ENCODE measurements at places on chromosomes 7 and 10.
A peak's percentile ranks its signal among the peaks of the same experiment; 100 is the strongest.

- no peaks in the 10 kb centered on the region for H3K4me1 ChIP-seq
- H3K27me3 ChIP-seq, result no peaks in the 10 kb centered on the region
- no peak overlapping the region for H3K4me3 ChIP-seq
- no peak overlapping the region for H3K27ac ChIP-seq
- no peak for DNase-seq
Observed at GRCh38 chr7:103632972-103633371, 187.0 kb upstream of the SLC26A5 start.

- H3K36me3 ChIP-seq, result no peaks in the 10 kb centered on the region
- H3K4me3 ChIP-seq, result no peak overlapping the region
- no peak overlapping the region for H3K27ac ChIP-seq
- no peaks in the 10 kb centered on the region for H3K4me1 ChIP-seq
- no peaks in the 10 kb centered on the region for H3K27me3 ChIP-seq
Observed at GRCh38 chr7:115869801-115870200, 160.8 kb downstream of the TFEC start.

DNA sequence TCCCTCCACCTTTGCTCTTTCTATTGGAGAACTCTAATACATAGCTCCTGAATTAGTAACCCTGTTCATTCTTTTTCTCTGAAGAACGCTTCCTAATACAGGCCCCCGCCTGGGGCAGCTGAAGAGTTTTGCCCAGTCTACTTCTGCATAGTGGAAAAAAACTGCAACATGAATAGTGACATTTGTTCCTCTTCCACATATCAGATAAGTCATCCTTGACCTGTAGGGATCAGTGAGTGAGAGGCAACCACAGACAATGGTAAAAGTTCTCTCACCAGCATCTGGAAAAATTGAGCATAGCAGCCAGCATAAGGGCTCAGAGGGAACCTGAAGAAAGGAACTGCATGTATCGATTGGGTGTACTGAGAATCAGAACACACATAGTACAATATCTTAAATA lies 262.0 kb downstream of the STK31 start:
- H3K4me3 ChIP-seq, result no peak overlapping the region
- DNase-seq, result no peak

- no peaks in the 10 kb centered on the region for H3K36me3 ChIP-seq
- no peaks in the 10 kb centered on the region for H3K27me3 ChIP-seq
- H3K4me3 ChIP-seq, result no peak overlapping the region
- no peak for DNase-seq
Observed at GRCh38 chr7:84372712-84373111, 178.1 kb upstream of the SEMA3A start.

DNA sequence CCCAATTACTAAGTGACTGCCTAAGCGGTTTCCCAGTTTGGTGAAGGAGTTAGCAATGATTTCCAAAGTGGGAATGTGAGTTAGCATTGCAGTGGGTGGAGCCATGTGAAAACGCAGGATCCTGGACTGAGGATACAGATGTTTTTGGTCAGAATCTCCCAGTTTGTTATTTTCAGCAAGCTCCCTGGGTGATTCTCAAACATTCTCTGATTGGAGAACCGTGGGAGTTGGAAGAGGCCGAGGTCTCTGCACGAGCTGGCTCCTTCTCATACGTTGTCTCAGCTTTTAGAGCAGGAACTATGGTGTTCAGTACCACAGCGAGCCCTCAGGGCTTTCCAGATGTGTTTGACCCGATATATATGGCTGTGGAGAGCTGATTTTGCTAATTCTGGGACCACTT lies 396.5 kb upstream of the NPVF start:
- DNase-seq, result no peak
- H3K27ac ChIP-seq, result no peak overlapping the region
- peaks cover 2% of the 10 kb centered on the region for H3K27me3 ChIP-seq
- H3K4me3 ChIP-seq, result no peak overlapping the region
- no peaks in the 10 kb centered on the region for H3K36me3 ChIP-seq

DNA sequence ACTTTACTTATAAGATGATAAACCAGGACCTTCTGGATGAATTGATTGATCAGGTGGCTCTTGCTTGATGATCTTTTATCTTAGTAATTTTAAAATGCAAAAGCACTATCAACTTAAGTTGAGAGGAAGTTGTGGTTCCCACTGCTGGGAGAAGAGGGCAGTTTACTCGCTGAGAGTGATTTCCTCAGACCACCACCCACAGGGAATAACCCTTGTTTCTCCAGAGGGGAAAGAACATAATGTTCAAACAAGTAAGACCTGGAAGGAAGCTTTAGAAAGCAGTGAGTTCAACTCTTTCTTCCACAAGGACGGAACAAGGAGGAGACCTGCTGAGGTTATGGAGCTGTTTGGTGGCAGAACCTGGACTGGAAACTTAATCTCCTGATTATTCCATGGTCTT lies 138.7 kb downstream of the FAM204A start:
- no peaks in the 10 kb centered on the region for H3K4me1 ChIP-seq
- no peak overlapping the region for H3K27ac ChIP-seq
- no peak for DNase-seq
- H3K4me3 ChIP-seq, result no peak overlapping the region
- H3K27me3 ChIP-seq, result no peaks in the 10 kb centered on the region

- H3K27me3 ChIP-seq, result no peaks in the 10 kb centered on the region
- H3K36me3 ChIP-seq, result no peaks in the 10 kb centered on the region
- H3K27ac ChIP-seq, result no peak overlapping the region
- H3K4me3 ChIP-seq, result no peak overlapping the region
Observed at GRCh38 chr10:84608126-84608525, 279.7 kb downstream of the CCSER2 start.

DNA sequence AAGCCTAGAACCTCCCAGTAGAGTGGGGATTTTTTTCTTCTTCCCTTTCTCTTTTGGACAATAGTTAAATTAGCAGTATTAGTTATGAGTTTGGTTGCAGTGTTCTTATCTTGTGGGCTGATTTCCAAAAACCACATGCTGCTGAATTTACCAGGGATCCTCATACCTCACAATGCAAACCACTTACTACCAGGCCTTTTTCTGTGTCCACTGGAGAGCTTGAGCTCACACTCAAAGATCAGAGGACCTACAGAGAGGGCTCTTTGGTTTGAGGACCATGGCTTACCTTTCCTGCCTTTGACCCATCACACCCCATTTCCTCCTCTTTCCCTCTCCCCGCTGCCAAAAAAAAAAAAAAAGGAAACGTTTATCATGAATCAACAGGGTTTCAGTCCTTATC lies 5.4 kb downstream of the OPN1SW start:
- peaks cover 3% of the 10 kb centered on the region for H3K27me3 ChIP-seq
- H3K4me3 ChIP-seq, result no peak overlapping the region
- H3K36me3 ChIP-seq, result peaks cover 46% of the 10 kb centered on the region

DNA sequence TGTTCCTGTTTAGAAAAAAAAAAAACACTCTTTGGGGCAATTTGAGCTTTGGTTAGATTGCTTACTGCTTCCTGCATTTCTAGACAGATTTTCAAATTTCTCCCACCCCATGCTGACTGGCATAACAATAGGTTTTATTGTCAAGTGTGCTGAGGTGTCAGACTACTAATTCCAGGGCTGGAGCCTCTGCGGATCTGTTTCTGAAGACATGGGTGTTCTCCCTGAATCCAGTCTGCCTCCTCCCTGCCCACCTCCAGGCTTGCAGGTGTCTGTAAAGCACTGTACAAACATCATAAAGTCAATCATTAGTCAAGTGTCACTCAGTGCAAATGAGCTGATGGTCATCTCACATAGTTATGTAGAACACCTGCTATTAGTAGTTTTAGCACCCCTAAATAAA lies 292.4 kb downstream of the GATA3 start:
- H3K4me1 ChIP-seq, result peaks cover 10% of the 10 kb centered on the region
- H3K27ac ChIP-seq, result no peak overlapping the region
- no peaks in the 10 kb centered on the region for H3K36me3 ChIP-seq

GRCh38 chr7:32462977-32463376 lies 27.2 kb downstream of the LSM5 start:
- peaks cover 4% of the 10 kb centered on the region for H3K4me1 ChIP-seq
- no peaks in the 10 kb centered on the region for H3K27me3 ChIP-seq
- no peak overlapping the region for H3K27ac ChIP-seq

- H3K4me3 ChIP-seq, result no peak overlapping the region
- peaks cover 4% of the 10 kb centered on the region for H3K4me1 ChIP-seq
- H3K36me3 ChIP-seq, result no peaks in the 10 kb centered on the region
- DNase-seq, result no peak
- no peak overlapping the region for H3K27ac ChIP-seq
- peaks cover 4% of the 10 kb centered on the region for H3K27me3 ChIP-seq
Observed at GRCh38 chr7:90701771-90702170, 105.7 kb downstream of the CDK14 start.

DNA sequence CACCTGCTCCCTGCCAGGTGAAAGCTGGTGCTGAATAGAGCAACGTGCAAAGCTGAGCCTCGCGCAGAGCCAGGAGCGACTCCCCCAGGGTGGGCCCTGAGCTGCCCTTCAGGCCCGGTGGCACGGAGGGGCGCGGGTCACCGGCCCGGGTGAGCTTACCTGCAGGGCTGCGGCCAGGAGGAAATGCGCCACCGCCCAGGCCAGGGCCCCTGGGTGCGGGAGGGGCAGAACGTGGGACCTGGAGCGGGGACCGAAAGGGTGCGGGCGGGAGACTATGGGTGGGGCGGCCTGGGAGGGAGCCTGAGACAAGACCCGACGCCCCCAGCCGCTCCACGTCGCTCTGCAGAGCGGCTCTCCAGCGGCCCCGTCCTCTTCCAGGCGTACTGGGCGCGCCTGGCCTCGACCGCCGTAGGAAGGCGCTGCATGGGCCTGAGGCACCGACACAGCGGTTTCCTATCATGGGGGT lies 122.1 kb downstream of the BTAF1 start:
- no peak overlapping the region for H3K4me3 ChIP-seq
- H3K27ac ChIP-seq, result no peak overlapping the region
- H3K4me1 ChIP-seq, result peaks cover 4% of the 10 kb centered on the region

DNA sequence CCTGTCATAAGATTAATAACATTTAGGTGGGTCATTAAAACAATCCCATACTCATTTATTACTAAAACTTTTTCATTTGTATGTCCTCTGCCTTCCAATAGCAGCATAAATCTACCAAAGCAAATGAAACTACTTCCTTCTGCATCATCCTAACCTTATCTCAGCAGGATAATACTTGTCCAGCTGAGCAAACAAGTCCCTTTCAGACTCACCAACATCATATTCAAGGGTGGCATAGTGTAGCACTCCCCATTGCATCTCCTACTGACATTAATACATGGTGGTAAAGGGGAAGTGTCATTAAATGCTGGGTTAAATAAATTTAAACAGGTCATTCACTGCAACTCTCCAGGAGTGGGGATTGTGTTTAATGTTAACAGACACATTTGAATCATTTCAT lies 3.4 kb upstream of the MINDY3 start:
- H3K4me1 ChIP-seq, result peaks cover 16% of the 10 kb centered on the region
- peaks cover 3% of the 10 kb centered on the region for H3K27me3 ChIP-seq
- H3K36me3 ChIP-seq, result no peaks in the 10 kb centered on the region
- DNase-seq, result no peak
- H3K27ac ChIP-seq, result no peak overlapping the region
- no peak overlapping the region for H3K4me3 ChIP-seq

DNA sequence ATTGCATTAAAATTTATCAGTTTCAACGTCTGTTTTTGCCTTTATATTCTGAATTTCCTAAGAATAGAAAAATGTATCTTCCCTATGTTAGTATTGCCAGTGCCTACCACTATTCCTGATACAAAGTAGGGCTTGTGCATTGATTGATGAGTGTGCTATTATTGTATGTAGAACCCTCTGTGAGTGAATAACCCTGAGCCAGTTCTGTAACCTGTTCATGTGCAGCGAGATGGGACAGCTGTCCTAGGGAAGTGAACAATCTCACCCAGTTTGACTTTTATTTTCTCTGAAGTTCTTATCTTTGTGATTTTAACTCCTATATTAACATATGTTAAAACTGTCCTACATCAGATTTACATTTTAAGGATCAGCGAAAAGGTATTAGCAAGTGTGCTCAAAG lies 178.4 kb upstream of the ADO start:
- DNase-seq, result no peak
- H3K4me1 ChIP-seq, result peaks cover 5% of the 10 kb centered on the region
- H3K27ac ChIP-seq, result no peak overlapping the region
- H3K36me3 ChIP-seq, result no peaks in the 10 kb centered on the region
- H3K4me3 ChIP-seq, result no peak overlapping the region

- H3K36me3 ChIP-seq, result no peaks in the 10 kb centered on the region
- H3K4me1 ChIP-seq, result no peaks in the 10 kb centered on the region
- no peak overlapping the region for H3K27ac ChIP-seq
- DNase-seq, result no peak
Observed at GRCh38 chr10:105797234-105797890, 1156.3 kb downstream of the SORCS3 start.

- H3K4me1 ChIP-seq, result peaks cover 7% of the 10 kb centered on the region
- DNase-seq, result no peak
- H3K27me3 ChIP-seq, result peaks cover 2% of the 10 kb centered on the region
Observed at GRCh38 chr7:45911311-45911710, 9.8 kb downstream of the IGFBP3 start.

DNA sequence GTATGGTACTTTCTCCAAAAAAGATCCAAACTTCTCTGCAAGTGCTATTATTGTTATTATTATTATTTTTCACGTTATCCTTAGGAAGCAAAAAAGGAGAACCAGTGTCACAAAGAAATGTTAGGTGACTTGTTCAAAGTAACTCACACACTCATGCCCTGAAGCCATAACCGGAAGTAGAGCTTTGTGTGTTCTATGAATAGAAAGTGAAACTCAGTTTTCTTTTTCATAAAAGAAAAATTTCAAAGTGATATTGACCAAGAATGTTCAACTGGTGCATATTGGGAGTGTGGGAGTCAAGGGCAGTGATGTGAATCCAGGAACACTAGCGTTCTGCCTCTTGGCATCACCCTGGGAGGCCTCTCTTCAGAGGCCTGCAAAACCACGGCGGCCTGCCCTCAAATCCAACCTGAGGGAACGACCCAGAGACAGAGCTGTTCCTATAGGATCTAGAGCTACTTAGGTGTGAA lies 106.1 kb downstream of the PRKCQ start:
- H3K27me3 ChIP-seq, result no peaks in the 10 kb centered on the region
- H3K4me1 ChIP-seq, result peaks cover 31% of the 10 kb centered on the region
- DNase-seq, result no peak
- peaks cover 31% of the 10 kb centered on the region for H3K36me3 ChIP-seq
- H3K4me3 ChIP-seq, result no peak overlapping the region
- H3K27ac ChIP-seq, result peak overlapping the region; percentile 80

GRCh38 chr10:7667262-7668141 lies 736 bp upstream of the ITIH5 start:
- H3K27ac ChIP-seq, result no peak overlapping the region
- no peaks in the 10 kb centered on the region for H3K36me3 ChIP-seq
- H3K4me3 ChIP-seq, result peak overlapping the region; percentile 63
- H3K27me3 ChIP-seq, result peaks cover 14% of the 10 kb centered on the region
- peak; percentile 8 for DNase-seq

DNA sequence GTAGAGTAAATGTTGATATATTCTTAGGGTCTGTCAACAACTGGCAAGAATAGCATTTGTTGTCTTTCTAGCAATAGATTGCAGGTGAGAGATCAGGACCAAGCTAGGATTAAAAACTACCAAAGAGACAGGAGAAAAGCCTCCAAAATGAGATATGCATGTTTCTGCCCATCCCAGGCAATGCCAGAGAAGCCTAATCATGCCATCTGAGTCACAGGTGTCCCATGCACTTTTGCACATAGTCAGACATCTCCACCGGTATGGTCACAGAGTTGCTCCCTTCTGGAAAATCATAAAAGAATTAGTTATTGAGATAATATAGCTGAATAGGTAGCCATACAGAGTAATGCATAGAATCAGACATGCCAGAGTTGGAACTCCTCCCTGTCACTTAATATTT lies 50.6 kb downstream of the PDK4 start:
- H3K4me3 ChIP-seq, result no peak overlapping the region
- no peak for DNase-seq
- H3K27ac ChIP-seq, result no peak overlapping the region
- H3K4me1 ChIP-seq, result no peaks in the 10 kb centered on the region
- H3K36me3 ChIP-seq, result no peaks in the 10 kb centered on the region

Measured in endothelial cell (in vitro differentiated cells).